DMS53 (cell line): ENCODE measurements at places on chromosomes 11 and 22.

- no peak for DNase-seq
Measured at GRCh38 chr11:8858808-8859207, 52.2 kb upstream of the AKIP1 start.

GRCh38 chr11:111370902-111371578 is 8.0 kb downstream of the POU2AF1 start:
- DNase-seq: no peak

- DNase-seq: no peak
Measured at GRCh38 chr22:22362311-22362710, 117.7 kb downstream of the VPREB1 start.

DNA sequence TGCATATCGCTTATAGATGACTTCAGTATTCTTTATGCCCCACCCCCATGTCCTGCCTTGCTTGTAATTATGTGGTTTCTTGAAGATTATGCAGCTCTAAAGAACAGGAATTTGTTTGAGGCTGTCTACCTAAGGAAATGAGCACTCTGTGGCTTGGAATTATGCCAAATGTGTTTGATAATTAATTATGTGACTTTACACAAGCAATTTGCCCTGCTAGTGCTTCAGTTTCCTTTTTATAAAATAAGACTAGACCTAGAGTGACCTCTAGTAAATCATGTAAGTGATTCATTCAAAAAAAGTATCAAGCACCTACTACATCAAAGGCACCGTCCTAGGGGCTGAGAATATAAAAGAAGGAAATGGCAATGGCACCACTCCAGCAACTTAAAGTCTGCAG is 491.5 kb upstream of the KIRREL3 start:
- no peak for DNase-seq

DNA sequence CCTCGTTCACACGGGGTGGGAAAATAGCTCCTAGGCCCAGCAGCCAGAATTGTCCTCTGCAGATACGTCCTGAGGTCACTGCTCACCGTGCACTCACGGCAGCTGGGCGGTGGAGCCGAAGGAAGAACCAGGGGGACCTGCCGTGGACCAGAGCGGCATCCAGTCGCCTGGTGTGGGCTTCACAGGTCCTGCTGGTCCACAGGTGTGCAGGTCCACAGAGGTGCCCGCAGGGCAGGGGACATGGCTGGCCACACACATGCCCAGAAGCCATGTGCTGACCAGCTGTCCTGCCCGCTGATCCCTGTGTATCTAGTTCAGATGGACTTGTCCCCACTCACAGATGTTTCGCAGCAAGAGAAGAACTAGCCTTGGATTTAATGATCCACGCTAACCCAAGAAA is 10.6 kb upstream of the PKP3 start:
- DNase-seq: no peak

DNA sequence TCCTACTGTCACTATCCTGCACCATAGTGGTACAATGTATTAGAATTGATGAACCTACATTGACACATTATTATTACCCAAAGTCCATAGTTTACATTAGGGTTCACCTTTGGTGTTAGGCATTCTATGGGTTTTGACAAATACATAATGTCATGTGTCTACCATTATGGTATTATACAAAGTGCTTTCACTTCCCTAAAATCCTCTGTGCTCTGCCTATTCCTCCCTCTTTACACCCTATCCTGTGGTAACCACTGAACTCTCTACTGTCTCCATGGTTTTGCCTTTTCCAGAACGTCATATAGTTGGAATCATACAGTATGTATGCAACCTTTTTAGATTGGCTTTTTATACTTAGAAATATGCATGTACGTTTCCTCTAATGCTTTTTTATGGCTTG is 51.5 kb downstream of the CCDC15 start:
- no peak for DNase-seq

DNA sequence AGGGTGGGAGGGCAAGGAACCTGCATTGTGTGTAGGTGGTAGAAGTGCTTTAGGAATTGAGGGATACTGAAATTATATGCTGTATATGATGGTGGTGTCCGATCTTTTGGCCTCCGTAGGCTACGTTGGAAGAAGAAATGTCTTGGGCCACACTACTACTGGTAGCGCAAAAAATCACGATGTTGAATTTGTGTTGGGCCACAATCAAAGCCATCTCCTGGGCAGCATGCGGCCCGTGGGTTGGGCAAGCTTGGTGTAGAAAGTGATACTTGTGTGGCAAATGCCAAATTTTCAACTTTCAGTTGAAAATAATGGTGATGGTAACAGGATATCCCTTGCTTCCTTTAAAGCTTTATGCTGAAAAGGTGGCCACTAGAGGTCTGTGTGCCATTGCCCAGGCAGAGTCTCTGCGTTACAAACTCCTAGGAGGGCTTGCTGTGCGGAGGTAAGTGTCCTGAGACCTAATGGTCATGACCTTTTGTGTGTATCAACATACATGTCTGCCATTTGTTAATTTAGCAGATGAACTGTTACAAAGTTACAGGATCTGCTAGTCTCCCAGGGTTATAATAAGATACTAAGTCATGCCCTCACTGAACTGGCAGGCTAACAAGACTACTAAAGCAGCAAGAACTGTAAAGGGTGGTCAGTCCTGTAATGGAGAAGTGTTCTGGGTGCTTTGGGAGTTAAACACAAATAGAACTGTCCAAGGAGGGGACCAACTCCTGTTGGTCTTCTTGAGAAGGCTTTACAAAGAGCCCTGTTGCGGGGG is 2.9 kb downstream of the RPS3 start:
- no peak for DNase-seq

GRCh38 chr11:118841469-118842242 is 42.0 kb upstream of the CXCR5 start:
- DNase-seq: no peak

DNA sequence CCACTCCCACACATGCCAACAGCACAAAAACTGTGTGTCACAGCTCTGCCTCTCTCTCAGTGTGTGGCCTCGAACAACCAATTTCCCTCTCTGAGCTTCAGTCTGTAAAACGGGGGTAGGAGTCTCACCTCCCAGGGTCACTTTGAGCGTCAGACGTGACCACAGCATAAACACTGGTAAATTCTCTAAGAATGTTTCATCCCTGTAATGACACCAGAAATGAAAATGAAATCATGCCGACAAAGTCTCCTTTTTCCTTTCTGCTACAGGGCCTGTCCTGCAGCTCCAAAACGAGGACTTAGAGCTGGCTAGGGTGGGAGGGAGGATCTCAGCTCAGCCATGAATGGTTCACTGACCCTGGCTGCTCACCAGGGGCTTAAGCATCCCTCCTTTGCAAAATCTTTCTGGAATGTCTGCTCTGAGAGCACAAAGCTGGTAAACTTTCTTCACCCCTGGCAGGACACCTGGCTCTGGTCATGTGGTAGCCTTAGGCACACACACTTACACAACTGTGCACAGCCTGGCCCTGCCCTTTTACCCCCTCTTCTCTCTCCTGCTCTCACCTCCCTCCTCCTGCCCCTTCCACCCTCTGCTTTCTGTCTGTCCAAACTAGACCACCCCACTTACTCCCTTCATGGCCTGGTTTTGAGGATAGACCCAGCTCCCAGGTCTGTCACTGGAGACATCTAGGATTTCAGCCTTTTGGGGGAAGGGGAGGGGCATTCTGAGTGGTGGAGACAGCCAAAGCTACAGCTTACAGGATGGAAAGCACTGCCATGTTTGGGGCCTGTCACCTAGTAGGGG is 12.3 kb upstream of the TSKU start:
- DNase-seq: peak; percentile 74

DNA sequence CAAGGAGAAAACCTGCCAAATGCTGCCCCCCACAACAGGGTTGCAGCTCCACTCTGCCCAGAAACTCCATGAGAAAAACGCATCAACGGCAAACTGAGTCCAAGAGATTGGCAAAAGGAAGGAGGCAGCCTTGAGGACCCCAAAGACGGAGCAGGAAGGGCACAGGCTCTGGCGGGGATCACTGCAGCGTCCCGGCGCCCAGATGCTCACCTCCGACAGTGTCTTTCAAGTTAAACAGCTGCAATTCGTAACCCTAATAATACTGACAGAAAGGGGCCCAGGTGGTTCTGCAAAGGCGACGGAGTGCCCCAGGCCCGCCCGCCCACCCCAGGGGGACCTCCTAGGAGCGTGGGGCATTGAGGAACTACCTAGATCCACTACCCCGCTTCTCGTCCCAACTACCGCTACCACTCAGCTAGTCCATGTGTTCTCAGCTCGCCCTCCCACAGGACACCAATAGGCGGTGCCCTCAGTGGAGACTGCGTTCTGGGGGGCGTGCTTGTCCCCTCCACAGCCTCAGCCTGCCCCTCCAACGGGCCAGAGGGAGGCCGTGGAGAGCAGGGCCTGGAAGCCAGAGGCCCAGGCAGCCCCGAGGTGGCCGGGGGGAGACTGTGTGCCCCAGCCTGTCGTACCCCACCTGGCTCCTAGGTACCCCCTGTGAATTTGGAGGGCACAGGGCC is 127.4 kb downstream of the PHF21B start:
- DNase-seq: no peak

GRCh38 chr22:33975841-33976240 is 55.6 kb upstream of the LARGE1 start:
- no peak for DNase-seq

DNA sequence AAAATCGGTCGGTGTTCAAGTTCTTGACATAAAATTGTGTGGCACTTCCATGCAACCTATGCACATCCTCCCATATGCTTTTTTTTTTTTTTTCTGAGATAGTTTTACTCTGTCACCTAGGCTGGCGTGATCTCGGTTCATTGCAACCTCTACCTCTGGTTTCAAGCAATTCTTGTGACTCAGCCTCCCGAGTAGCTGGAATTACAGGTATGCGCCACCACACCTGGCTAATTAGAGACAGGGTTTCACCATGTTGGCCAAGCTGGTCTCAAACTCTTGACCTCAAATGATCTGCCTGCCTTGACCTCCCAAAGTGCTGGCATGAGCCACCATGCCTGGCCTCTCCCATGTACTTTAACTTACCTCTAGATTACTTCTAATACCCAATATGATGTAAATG is 15.0 kb downstream of the GLB1L3 start:
- no peak for DNase-seq

GRCh38 chr22:20660441-20661054 is 113.4 kb upstream of the SERPIND1 start:
- DNase-seq: no peak

GRCh38 chr11:7020183-7020917 is at the start of the genes NLRP14 and ZNF214:
TSS of gene NLRP14 (plus strand) at chr11:7020479. CDS start at chr11:7038587, 18,108 bp downstream.
TSS of gene ZNF214 (minus strand) at chr11:7020346. CDS start at chr11:7002835, 17,511 bp downstream.
- DNase-seq: peak; percentile 98

- DNase-seq: no peak
Measured at GRCh38 chr11:36130401-36130800, 158.8 kb downstream of the COMMD9 start.
